ENCODE measurements at places on chromosomes 11 and 22.

DNA sequence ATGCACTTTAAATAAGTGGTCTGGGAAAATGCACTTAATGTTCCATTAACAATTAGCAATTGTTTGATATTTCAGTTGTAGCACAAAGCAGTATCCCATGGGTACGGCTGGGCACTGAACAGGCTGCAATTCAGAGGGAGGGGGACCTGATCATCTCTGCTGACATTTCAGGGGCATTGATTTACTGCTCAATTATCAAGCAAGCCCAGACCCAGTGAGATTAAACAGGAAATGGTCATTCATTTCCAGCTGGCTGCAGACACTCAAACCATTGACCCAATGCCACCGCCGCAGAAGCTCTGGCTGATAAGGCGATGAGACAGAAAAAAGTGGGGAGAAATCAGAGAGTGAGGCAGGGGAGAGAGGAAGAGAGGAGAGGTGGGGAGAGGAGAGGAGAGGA is 1.2 kb downstream of the GPR83 start:
- DNase-seq = no peak

DNA sequence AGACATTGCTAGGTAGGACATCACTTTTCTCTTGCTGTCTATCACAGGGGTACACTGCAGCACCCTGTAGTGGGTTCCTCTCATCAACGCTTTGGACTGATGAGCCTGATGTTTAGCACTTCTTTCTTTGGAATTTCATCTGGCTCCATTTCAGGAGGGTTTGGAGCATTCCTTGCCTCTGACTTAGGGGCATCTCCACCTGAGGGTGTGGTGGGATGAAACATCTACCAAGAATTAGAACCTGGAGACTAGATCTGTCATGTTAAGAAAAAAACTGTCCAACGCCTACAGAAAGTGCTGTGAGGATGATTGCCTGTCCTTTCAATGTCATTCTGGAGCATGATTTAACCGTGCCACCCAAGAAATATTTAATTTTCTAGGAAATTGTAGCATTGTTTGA is 648.4 kb downstream of the ETS1 start:
- DNase-seq = no peak

DNA sequence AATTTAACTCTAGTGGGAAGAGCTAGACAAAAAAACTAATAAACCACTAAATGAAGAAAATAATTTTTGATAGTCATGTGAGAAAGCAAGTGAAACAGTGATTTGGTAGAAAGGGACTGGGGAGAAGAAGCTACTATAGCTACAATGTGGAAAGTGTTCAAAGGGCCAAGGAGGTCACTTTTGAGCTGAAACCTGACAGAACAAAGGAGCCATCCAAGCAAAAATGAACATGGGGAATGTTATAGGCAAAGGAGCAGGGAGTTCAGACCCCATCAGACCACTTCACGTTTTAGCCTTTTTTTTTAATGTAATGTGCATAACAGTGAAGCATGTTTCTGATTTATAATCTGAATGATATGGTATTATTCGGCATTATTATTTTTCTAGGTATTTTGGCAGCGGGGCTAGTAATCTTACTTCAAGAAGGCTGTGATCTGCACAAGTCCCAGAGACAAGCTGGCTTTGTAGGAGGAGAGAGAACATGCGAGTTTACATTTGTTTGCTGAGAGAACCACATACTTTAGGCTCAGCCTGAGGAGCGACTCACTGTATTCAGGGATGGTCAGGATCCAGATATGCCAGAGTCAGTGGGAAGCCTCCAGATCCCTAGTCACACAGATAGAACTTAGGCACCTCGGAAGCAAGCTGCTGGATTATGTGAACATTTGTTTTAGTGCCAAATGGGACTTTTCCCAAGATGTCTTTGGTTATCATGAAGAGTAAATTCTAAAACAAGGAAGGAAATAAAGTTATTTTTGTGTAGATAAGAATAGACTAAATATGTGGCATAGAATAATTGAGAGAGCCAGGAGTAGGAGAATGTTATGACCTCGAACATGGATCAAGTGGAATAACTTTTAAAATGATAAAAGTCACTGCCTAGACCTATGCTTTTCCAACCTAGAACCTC is 118.6 kb downstream of the TRIM44 start:
- DNase-seq = no peak

GRCh38 chr11:61976813-61977475 is 9.5 kb upstream of the FTH1 start:
- DNase-seq = no peak

DNA sequence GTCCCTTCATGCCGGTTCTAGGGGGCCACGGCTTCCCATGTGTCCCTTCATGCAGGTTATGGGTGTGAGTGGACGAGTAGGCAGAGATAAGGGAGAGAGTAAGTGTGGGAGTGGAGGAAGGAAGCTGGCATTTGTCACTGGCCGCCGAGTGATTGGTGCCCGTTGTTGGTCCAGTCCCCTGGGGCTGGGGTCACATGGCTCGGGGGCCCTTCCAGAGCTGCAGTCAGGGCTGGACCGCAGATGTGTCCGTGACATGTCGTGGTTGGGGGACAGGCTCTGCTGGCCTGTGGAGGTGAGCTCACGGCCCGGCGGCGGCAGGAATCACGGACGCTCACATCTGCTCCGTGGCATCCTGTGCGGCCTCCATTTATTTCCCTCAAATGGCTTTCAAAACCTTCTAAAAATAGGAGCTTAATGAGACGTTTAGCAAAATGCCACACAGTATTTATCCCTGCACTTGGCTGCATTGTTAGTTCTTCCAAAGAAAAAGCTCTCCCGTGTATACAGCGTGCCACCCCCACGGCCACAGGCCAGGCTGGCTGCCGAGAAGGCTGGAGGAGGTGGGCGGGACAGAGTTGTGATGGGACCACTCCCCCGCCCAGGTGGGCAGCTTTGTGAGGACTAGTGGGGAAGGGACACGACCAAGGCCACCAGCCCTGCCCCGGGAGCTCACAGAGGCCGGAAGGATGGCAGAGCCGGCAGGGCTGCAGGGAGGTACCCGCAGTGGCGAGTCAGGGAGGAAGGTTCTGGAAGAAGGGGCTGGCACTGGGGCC is 386.7 kb downstream of the TBC1D22A start:
- DNase-seq = no peak

- DNase-seq = no peak
These were observed 81.8 kb upstream of the OR9Q1 start for GRCh38 chr11:57941875-57942274.

DNA sequence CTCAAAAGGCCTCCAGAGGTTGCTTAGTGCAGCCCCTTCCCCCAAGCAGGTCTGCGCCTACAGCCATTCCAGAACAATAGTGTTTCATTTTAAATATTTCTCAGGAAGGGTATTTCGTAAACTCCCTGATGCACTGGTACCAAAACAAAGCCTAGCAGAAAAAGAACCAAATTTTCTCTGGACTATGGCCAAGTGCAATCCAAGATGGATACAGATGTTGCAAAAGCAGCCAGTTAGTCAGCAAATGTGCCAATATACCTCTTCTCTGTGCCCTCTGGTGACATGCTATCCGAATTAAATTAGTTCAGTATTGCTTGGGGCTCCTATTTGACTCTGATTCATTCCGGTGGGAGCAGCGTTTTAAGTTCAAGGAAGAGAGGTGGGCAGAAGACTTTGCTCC is 247.8 kb downstream of the NTM start:
- no peak for DNase-seq

DNA sequence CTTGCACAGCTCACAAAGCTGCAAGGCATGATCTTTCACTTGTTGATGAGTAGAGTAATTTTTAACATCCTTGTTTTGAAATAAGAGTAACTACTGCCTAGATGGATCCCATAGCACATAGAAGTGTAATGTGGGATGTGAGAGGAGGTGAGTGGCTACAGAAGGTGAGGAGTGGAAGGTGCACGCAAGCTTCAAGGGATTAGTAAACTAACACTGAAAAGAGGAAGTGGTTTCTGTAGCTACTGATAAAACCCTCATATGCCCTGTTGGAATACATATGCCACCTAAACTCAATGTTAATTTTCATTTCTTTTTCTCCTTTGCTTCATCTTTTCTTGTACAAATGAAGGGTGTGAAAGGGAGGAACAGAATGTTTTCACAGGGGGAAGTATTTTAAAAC is 22.0 kb upstream of the CTSC start:
- DNase-seq = no peak

DNA sequence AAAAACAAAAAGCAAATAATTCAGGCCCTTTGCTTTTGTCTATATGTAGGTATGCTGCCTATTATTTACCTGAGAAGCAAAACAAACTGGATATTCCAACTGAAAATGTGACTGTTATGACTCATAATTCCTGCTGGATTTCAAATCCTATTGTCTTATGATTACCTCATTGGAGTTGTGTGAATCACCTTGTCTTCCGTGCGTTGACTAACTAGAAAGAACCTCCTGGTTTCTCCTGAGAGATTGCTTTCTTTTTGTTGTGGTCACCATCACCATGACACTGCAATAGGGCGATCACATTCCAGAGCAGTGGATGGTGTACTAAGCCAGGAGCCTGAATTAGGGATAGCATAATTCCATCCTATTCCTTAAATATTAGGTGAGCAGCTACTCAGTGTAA is 23.0 kb upstream of the EXPH5 start:
- no peak for DNase-seq

GRCh38 chr11:57903441-57904123 is 120.1 kb upstream of the OR9Q1 start:
- DNase-seq = peak; percentile 84

DNA sequence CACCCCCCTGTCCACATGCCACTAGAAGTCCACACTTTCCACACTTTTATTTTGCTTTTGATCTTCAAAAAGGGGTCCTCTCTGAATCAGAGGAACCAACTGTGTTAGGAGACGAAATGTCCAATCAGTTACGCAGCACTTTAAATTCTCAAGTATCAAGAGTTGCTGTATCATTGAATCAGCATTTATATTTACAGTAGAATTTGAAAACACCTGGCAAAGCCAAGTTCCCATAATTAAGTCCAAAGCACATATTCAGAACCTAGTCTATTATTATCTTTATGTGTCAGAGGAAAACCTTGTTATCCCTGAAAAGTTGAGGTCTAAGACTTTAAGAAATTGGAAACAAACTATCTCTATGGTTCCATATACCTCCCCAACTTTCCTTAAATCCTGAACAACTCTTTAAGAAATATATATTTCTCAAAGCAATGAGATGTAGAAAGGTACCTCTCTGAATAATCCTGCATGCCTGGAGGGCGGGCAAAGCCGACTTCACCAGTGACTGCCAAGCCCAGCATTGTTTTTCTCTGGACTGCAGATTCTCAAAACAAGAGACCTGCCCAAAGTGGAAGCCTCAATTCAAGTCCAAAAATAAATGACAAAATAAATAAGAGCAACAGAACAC is 75.9 kb upstream of the ARFGAP3 start:
- DNase-seq = no peak

DNA sequence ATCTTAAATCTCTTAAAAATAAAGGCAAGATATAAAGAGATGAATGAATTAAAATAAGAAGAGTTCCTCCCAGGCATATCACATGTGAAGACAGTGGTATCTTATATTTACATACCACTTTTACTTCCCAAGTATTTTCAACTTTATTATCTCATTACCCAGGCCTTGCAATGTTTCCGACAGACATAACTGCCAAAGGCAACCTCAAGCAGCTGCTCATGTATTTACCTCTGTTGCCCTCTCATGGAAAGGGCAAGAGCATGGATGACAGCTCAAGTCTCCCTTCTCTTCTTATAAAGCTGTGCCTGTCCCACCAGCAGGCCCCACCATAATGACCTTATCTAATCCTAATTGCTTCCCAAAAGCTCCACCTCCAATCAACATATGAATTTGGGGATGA is 894.2 kb downstream of the NTM start:
- DNase-seq = no peak

DNA sequence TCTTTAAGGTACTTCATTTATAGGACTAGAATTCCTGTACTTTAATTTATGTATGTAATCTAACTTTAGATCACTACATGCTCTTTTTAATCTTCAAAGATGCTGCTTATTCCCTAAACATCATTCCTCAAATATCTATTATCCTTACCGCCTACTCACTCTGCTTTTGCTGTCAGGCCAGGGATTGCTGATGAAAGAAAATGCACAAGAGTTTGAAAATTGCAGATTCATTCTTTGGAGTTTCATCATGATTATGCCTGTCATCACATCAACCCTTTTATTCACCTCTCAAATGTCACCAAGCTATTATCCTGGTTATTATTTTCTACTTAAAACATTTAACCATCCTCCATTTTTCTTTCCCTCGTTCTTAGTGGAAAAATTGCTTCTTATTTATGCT is 802.7 kb downstream of the METTL15 start:
- DNase-seq = no peak

DNA sequence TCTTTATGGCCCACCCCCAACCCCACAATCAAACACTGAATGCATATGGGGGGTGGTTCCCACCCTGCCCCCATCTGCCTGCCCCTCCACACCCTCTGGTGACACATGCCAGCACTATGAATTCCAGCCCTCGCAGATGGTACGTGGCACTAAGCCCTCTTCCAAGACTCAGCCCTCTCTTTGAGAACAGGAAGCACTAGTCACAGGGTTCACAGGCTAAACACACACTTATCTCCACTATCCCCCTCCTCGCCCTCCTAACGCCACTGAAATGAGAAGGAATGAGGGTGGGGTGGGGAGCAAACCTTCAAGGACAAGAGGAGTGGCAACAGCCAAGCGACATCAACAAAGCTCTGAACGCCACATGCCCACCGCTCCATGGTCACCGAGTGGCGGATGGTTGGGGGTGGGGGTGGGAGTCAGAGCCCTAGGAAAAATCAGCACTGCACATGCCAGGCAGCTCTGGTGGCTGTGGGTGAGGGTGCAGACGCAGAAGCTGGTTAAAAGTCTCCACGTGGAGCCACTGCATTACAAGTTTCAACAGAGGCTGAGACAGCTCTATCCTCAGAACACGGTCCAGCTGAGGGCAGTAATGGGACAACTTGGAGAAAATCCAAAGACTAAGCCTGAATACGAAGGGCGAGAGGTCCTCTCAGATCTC is 33.6 kb downstream of the TMEM184B start:
- peak; percentile 68 for DNase-seq

- no peak for DNase-seq
These were observed 9.2 kb upstream of the NARS2 start for GRCh38 chr11:78583889-78584288.

DNA sequence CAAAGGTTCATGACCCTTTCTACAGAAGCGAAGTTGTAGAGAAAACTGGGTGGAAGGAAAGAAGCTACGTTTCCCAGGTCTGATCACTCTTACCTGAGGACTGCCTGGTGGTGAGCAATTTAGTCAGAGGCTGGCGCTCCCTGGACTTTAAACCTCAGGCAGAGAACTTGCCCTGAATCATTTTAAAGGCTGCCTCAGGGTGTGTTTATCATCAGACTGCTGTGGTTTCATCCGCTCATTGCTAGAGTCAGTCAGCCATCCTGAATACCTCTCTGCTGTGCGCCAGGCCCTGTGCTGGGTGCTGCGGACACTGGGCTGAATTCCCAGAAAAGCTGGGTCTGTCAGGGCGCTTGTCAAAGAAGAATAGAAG is 2.7 kb downstream of the DTX4 start:
- DNase-seq = no peak

GRCh38 chr22:32696089-32696488 is 105.4 kb upstream of the TIMP3 start:
- no peak for DNase-seq

Data from posterior cingulate gyrus (tissue), 11 donors.